Ammon's horn (tissue), 1 donor: ENCODE measurements at places on chromosomes 4 and X.
A peak's percentile ranks its signal among the peaks of the same experiment; 100 is the strongest.

DNA sequence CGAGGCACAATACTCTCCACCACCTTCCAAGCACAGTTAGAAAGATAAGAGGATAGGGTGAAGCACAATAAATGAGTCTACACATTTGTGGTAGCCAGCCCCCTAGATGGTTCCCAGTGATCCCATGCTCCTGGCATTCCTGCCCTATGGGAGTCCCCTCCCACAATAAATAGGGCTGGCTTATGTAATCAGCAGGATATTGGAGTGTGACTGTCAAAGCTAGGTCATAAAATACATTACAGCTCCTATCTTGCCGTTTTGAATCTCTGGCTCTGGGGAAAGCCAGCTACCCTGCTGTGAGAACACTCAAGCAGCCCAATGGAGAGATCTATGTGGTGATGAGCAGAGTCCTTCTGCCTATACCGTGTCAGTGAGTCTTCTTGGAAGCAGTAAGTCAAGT lies 198.7 kb upstream of the NOCT start:
- DNase-seq: no peak

GRCh38 chrX:94612140-94612539 lies 938.1 kb downstream of the FAM133A start:
- DNase-seq: no peak

GRCh38 chr4:14018191-14018853 lies 390.8 kb upstream of the BOD1L1 start:
- DNase-seq: no peak

- no peak for DNase-seq
Measured at GRCh38 chr4:120078216-120078615, 11.6 kb upstream of the MAD2L1 start.

DNA sequence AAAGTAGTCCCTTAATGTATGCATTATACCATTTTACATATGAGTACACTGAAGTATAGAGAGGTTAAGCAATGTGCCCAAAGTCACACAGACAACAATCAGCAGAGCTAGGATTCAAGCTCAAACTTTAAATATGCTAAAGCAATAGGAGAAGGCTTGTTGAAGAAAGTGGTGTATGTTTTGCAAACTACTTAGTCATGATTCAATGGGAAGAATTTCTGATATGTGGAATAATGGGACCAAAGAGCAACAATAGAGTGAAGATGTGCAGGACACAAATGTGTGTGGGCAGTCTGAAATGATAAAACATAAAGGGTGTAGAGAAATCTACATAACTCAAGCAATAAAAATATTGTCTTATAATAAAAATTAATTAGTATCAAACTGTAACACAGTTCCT lies 109.0 kb upstream of the ARSJ start:
- DNase-seq: no peak

GRCh38 chr4:52368895-52369294 lies 290.2 kb downstream of the USP46 start:
- DNase-seq: no peak

DNA sequence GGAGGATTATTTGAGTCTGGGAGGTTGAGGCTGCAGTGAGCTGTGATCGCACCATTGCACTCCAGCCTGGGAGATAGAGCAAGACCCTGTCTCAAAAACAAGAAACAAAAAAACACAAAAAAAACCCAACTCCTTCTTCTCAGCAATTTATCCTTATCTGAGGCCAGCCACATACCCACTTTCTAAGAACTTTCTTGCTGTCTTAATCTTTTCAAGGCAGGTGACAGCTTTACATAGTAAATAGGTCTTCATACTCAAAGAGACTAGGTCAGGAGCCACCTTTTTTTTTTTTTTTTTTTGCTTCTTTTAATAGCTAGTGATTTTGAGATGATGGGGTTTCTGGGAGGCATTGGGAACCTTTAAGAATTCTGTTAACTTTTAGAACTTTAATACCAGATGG lies 26.1 kb upstream of the ZCCHC13 start:
- DNase-seq: no peak

DNA sequence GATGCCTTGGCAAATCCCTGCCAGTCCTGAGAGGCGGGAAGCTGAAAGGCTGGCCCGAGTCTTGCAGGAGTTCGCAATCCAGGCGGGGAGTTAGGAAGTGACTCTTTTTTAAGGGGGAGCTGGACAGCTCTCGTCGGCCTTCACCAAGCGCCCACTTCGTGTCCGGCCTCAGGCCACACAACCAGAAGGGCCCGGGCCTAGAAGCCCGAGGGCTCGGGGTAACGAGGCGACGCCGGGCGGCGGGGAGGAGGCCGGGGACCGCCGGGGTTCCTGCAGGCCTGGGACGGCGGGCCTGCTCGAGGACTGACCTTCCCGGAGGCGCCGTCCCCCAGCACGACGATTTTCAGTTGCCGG lies 395 bp downstream of the RAB28 start:
- peak; percentile 53 for DNase-seq

DNA sequence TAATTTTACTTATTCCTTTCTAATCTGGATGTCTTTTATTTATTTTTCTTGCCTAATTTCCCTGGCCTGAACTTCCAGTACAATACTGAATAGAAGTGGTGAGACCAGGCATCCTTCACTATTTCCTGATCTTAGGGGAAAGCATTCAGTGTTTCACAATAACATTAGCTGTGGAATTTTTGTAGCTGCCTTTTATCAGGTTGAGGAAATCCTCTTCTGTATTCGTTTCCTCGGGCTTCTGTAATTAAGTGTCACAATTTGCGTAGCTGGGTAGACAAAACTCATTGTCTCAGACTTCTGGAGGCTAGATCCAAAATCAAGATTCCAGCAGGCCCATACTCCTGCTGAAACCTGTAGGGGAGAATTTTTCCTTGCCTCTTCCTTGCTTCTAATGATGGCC lies 598.4 kb upstream of the FTHL17 start:
- DNase-seq: no peak

DNA sequence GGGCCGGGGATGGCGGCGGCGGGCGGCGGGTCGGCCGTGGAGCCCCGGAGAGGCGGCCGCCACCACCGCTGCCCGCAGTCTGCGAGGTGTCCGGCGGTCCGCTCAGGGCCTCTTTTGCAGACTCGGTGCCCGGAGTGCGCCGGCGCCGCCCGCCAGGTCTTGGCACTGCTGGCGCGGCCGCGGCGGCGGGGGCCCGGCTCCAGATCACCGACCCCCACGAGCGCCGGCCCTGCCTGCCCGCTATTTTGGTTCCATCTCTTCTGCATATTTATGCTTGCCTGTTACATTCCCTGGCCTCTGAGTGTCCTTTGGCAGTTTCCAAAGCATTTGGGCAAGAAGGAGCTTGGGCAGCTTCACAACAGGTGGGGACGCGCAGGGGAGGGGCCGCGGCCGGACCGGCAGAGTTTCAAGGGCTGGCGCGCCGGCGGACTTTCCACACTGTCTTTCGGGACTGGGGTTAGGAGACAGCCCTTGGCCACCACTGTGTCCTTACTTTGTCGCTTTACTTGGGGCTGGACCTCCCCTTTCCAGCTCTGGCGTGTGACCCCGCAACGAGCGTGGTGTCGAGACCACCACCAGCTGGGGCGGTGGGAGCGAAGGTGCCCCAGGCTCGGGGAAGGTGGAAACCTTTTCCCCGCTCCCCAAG lies 668 bp upstream of the TAPT1 start:
- DNase-seq: peak; percentile 63

- no peak for DNase-seq
Measured at GRCh38 chr4:113472864-113473263, 288.7 kb downstream of the CAMK2D start.

- no peak for DNase-seq
Measured at GRCh38 chr4:71290074-71290473, 48.7 kb upstream of the SLC4A4 start.

- DNase-seq: no peak
Measured at GRCh38 chr4:108963910-108964309, 201.1 kb upstream of the ETNPPL start.

GRCh38 chr4:82913305-82913704 lies 12.8 kb downstream of the THAP9 start:
- DNase-seq: no peak

DNA sequence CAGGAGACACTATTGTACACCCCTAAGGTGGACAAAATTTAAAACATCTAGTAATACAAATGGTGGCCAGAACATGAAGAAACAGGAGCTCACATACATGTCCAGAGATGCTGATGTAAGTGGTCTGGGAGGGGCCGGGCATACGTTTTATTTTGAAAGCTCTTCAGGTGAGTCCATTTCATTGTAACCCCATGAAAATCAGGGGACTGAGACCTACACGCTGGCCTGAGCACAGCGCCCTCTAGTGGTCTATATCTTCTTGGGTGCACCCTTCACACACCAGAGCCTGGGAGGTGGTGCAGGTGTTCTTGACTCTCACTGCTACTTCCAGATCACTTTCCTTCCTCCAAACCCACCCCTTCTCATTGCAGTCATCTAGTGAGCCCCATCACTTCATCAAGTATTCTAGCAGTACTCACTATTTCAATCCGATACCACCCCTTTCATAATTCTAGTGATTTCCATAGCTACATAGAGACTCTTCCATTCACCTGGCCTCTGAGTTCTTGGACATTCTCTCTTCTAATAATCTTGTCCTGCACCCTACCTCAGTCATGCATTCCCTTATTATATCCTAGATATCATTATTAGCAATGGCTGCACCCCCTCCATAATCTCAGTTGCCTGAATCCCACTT lies 4.3 kb upstream of the TLR6 start:
- no peak for DNase-seq

DNA sequence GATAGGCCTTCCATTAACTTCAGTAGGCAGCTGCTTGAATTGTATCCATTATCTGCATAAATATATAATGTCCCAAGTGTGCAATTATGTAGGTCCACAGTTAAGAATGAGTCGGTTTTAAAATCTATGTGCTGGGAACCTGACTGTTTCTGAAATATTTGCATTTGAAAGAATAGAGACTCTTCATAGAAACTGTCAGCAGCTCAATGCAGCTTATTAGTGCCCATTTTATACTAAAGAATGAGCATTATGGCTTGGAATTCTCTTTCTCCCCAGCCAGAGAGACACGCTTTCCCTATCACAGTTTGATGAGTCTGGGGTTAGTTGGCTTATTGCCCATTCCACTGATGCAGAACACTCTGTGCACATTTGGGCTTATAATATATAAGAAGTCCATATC lies 202.0 kb upstream of the PCDH7 start:
- DNase-seq: no peak

- peak; percentile 10 for DNase-seq
Measured at GRCh38 chr4:105644257-105644656, 64.2 kb downstream of the INTS12 start.

- DNase-seq: no peak
Measured at GRCh38 chrX:47560179-47560933, 649 bp upstream of the ARAF start.

DNA sequence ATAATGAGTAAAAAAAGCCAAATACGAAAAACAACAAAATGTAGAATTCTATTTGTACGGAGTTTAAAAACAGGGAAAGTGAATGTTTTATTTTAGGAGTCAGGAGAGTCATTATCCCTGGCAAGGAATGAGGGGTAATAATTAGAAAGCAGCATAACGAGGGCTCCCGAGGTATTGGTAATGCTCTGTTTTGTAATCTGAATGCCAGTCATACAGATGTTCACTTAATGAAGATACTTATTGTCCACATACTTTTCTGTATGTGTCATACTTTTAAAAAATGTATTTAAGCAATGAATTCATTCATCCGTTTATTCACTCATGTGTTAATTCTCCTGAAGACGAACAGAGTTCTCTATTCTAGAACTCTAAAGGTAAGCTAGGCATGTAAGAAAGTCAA lies 87.8 kb upstream of the BMP2K start:
- no peak for DNase-seq

DNA sequence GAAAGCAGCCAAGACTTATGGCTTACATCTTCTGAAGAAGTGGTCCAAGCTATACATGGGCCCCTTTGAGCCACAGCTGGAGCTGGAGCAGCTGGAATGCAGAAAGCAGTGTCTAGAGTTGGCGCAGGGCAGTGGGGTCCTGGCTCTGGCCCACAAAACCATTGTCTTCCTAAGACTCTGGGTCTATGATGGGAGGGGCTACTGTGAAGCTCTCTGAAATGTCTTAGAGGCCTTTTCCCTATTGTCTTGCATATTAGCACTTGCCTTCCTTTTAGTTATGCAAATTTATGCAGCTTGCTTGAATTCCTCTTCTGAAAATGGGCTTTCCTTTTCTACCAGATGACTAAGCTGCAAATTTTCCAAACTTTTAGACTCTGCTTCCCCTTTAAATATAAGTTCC lies 15.3 kb downstream of the NPY1R start:
- DNase-seq: no peak
